ENCODE measurements at places on chromosomes 11 and 22.

DNA sequence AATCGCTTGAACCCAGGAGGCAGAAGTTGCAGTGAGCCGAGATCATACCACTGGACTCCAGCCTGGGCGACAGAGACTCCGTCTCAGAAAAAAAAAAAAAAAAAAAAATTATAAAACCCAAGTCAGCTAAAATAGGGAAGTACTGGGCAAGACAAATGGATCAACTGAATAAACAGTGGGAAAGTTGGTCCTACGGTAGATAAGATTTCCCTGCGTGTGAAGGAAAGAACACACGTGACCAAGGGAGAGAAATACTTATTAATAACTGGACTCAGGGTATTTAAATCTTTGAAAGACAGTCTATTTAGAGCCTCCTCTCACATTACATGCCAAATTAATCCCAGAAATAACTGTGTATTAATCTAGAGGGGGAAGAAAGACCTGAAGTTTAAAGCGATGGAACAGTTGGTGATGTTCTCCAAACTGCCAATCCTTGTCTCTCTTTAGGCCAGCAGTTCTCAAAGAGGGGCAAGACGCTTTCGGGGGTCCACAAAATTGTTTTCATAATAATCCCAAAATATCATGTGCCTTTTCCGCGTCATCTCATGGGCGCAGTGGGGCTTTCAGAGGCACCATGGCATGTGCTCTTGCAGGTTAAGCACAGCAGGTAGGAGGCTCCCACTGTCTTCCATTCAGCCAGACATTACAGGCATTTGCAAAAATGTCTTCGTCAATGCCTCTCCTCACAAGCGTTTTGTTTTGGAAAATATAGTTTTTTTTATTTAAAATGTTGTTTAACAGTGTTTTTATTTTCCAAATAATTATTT, 6.6 kb downstream of the RTL6 start:
- no peak for DNase-seq

DNA sequence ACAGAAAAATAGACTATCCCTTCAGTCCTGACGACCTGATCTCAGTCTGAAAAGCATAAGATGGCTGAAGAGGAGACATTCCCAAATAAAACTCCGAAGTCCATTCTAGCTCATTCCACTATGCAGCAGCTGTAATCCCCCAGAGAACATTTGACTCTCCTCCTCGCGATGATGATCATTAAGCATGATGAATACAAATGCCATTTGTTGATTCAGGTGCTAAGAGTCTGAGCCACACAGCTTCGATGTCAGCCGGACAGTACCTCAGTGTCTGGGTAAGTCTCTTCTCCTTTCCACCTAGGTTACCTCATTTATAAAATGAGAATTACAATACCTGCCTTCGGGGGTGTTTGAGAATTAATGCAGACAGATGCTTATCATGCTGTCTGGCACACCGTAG, 94.8 kb downstream of the TENM4 start:
- DNase-seq, result no peak

- DNase-seq, result peak; percentile 81
Observed at GRCh38 chr11:12170984-12171383, 60.6 kb downstream of the MICAL2 start.

GRCh38 chr11:72119198-72119597, 6.7 kb upstream of the ANAPC15 start:
- no peak for DNase-seq

DNA sequence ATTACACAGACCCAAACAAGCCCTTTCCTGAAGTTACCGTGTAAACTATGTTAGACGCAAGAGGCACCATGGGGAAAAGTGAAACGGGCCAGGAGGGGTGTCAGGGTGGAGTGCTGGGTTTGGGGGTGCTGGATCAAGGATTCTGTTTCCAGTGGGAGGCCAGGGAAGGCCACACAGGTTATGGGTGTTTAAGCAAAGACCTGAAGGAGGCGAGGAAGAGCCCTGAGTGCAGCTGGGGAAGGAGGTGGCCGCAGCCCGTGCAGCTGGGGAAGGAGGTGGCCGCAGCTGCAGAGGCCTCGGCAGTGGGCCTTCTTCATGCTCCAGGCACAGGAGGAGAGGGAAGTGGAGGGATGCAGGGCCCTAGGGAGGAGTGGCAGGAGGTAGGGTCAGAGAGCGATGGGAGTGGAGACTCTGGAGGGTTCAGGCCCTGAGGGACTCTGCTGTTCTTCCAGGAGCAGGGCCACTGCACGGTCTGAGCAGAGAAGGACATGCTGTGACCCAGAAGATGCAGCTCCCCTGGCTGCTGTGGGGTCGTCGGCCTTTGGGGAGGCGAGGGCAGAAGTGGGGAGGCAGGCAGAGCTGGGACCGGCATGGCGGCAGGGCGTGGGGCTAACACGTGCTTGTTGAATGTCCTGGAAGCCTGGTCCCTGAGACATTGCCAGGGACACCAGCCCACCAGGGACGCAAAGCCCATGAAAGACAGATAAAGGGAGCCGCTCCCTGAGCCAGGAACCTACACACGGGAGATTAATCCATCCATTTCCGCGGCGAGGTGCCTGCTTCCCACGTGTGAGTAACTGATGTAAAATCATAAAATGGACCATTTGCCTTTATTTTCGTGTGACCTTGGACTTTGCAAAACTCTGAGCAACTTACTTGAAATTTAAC, 1049.1 kb downstream of the BRD1 start:
- no peak for DNase-seq

GRCh38 chr11:64853709-64854108, 9.3 kb upstream of the CDC42BPG start:
- no peak for DNase-seq

DNA sequence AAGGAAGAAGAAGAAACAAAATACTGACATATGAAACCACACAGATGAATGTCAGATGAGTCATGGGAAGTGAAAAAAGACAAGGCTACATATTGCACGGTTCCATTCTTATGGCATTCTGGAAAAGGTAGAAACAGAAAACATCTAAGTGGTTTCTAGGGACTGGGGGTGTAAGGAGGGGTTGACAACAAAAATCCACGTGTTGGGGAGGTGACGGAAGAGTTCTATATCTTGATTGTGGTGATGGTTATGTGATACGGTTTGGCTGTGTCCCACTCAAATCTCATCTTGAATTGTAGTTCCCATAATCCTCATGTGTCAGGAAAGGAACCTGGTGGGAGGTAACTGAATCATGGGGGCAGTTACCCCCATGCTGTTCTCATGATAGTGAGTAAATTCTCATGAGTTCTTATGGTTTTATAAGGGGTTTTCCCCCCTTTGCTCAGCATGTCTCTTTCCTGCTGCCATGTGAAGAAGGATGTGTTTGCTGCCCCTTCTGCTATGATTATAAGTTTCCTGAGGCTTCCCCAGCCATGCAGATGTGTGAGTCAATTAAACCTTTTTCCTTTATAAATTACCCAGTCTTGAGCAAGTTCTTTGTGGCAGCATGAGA, 6.4 kb upstream of the ARFGAP3 start:
- peak; percentile 76 for DNase-seq

DNA sequence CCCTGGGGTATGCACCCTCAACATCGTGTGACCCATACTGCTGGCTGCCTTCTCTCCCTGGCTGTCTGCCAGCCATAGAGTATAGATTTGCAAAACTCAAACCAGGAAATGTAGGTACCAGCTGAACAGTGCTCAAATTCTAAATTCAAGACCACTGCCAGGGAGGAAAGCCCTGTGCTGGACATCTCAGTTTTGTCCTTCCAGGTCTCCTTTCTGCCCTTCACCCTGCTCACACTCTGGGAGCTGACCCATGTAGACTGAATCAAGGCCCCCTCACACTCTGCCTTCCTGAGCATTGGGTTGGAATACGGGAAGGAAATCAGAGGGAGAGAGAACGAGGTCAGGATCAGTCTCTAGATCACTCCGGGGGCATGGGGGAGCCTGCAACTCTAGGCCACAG, 12.4 kb upstream of the DRD2 start:
- DNase-seq, result no peak

- no peak for DNase-seq
Observed at GRCh38 chr22:50544078-50544745, 1.5 kb upstream of the KLHDC7B start.

GRCh38 chr11:85525686-85526085, 101.5 kb downstream of the DLG2 start:
- no peak for DNase-seq

GRCh38 chr22:30541961-30542810, 4.4 kb downstream of the SEC14L6 start:
- no peak for DNase-seq

GRCh38 chr11:16796311-16796710, 57.9 kb downstream of the C11orf58 start:
- no peak for DNase-seq

DNA sequence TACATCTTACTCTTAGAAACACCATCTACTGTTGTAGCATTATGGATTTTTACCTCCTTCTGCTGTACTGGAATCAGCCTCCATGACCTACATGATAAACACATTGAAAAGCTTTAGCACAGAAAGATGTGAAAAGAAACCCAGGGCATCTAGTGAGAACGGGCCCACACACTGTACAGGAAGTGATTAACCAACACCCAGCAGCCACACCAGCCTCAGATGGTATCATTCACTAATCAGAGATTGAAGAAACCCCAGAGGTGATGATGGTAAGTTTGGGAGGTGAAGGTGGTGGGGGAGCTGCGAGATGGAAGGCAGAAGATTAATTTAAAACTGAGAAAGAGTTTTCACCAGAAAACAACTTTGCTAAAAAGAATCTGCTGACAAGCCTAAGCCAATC, 46.1 kb downstream of the RASSF10 start:
- no peak for DNase-seq

DNA sequence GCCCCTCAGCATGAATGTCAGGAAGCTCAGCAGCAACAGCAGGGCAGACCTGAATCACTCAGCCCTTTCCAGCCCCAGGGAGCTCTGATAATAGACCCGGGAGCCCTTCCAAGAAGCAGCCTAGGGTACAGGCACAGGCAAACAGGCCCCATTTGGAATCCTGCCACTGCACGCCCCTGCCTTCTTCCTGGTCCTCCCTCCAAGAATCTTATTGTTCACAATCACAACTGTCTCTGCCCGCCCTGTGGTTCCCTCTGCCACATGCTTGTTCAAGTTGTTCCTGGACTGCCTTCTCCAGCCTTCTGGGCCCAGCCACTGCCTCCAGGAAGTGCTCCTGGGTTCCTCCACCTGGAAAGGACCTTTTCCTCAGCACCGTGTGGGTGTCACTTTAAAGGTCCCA, 54.6 kb downstream of the LRRC32 start:
- DNase-seq, result no peak

GRCh38 chr22:40414838-40415505, 44.6 kb downstream of the SGSM3 start:
- no peak for DNase-seq

DNA sequence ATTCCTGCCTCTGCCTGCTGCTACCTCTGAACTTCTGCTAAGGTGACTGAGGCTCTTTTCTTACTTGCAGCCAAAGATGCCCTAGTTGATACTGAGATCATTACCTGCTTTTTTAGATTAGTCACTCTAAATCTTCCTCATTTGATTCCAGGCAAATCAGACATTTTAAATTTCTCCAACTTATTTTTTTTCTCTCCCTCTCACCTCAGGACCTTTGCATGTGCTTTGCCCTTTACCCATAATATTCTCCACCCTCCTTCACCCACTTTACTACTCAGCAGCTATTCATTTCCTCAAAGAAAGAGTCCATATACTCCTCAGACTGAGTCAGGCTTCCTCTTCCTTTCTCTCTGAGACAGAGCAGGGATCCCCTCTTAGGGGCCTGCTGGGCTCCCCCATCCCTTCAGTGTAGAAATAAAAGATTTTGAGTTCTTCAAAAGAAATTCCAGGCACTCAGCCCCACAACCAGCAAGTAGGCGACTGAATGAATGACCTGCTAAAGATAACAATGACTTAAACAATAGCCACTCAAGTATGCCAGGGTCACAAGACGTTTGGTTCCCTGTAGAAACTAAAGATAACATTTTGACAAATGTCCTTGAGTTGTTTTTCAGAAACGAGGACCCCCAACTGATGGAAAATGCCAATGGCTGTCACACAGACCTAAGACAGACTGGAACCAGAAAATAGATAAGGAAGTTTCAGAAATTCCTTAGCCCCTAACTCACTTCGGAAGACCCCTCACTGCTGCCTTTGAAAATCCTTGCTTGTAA, 104.2 kb downstream of the MTNR1B start:
- DNase-seq, result no peak

DNA sequence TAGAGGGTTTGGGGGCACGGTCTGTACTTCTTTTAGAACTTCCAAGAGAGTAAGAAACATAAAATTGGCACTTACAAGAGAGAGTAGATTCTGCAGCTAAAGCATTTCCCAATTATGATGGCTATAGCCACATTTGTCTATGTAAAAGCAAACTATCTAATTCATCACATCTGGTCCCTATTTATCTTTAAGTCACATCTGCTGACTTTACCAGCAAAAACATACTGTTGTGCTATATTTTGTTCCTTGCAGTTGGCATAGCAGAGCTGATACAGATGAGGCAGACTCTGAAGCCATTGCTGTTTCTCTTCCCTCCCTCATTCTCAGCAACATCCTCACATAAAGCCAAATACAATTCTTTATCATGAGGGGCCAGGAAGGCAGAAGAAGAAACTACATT, 1533.5 kb upstream of the RAG2 start:
- no peak for DNase-seq

GRCh38 chr22:43826142-43827002, 14.3 kb upstream of the EFCAB6 start:
- no peak for DNase-seq

DNA sequence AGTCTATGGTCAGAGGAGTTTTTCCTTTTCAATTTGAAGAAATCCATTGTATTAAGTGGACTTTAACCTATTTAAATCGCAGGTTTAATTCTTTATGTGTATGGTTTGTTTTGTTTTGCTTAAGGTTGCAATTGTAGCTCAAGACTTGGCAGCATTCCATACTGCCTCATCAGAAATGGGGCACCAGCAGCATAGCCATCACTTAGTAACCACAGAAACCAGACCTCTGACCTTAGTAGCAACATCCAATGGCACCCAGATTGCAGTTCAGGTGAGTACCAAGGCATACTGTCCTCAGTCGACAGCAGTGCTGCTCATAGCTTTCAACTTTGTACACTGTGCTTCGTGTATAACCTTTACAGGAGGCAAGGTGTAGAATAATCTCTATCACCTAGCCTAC, 48.4 kb upstream of the WEE1 start:
- DNase-seq, result no peak

GRCh38 chr11:20457934-20458680, 70.6 kb downstream of the PRMT3 start:
- no peak for DNase-seq

- no peak for DNase-seq
Observed at GRCh38 chr11:12840871-12841660, 166.8 kb downstream of the TEAD1 start.

DNA sequence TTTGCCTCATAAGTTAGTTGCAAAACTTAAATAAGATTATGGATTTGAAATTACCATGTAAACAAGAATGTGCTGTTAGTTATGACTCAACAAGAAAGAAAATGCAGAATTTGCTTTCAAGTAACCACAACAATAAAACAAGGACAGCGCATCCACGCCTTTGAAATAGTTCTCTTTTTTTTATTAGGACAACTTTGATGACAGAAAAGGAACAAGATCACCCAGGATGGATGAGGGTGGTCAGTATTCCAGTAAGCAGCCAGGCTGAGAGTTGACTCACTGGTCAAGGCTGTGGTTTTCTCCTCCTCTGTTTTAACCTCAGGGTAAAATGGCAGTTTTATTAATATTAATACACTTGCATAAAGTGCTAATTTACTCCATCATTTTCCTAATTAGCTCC, 544.4 kb downstream of the OPCML start:
- DNase-seq, result no peak
